Activated CD4-positive, alpha-beta memory T cell treated with anti-CD3 and anti-CD28 coated beads, Interleukin-2, amount 10 ng/mL, durations not matched to agents 7 days and 5 days (primary cell): ENCODE measurements at places on chromosomes 11 and 22.
A peak's percentile ranks its signal among the peaks of the same experiment; 100 is the strongest.

DNA sequence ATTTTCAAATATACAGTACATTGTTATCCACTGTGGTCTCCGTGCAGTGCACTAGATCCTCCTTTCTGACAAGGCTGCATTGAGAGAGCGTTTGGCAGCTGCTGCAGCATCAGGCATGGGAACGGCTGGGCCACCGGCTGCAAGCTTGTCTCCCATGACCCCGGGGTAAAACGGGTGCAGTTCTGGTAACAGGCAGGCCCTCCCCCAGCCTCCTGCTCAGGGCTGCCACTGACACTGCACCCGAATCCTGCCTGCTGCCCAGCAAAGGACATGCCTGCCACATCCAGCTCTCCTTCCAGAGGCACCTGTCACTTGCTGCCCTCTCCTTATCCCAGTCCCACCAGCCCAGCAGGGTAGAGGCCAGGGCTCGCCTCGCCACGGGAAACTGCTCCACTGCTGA, 124.5 kb upstream of the TMEM45B start:
- DNase-seq = no peak

DNA sequence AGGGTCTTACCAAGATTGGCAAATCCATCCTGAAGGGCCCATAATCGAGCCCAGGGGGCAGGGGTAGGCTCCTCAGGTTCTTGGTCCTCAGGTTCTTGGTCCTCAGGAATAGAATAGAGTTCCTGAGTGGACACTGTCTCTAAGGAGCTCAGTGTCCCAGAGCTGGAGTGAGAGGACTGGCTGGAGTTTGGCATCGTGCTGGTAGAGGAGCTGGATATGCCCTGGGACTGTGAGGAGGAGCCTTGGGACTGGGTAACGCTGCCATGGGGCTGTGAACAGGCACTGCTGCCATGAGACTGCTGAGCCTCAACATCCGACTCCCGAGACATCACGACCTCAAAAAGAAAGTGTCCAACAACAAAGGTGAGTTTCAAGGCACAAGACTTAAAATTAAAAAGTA, 7.2 kb downstream of the CHEK2 start:
- no peak for DNase-seq

GRCh38 chr11:117273550-117274289, 17.4 kb upstream of the BACE1-AS start:
- DNase-seq = no peak

DNA sequence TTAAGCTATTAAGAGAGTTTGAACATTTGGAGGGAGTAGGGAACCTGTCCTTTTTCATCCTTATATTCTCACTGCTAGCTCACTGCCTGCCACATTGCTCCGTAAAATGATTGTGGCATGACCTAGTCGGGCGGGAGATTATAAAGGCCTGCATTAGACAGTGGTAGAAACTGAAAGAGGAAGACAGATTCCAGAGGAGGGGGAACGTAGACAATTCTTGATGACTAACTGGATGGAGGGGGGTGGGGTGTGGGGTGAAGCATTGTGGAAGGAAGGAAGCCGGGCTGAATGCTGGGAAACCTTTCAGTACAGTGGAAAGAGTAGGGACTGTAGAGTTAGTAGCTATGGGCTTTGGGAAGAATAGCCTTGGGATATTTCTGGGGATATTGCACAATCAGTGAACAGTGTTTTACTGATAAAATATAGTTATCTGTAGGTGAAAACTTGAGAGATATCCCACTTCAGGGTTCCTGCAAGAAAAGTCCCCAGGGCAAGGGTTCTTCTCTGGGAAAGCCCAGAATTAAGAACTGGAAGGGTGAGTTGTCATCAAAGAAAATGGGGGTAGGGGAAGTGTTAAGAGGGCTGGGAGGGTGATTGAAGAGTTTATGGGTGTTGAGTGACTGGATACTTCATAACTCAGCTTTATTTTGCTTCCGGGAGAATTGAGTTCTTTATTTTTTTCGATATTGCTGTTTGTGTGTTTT, 2.1 kb downstream of the MED15 start:
- peak; percentile 63 for DNase-seq

DNA sequence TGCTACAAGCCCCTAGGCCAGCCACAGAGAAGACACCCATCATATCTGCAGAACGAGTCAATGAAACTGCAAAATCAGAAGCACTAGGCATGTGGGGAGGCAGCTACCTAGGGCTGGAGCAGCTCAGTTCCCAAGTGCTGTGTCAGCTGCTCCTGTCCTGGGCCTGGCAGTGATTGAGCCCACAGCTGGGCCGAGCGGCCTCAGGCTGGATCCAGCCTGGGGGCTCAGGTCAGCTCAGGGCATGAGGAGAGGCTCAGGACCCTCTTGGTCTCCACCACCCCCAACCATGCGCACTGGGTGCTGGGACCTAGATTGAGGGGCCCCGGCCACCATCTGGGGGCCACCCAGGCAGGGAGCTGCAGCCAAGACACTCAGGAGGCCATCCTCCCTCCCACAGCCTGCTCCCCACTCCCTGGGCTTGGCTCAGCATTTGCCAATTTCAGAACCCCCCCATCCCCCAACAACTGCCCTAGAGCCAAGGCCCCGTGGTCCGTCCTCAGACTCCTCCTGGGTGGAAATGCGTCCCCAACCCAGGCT, 2.4 kb upstream of the TNNT3 start:
- no peak for DNase-seq

- DNase-seq = no peak
Measured at GRCh38 chr11:95531116-95531515, 258.5 kb downstream of the FAM76B start.

DNA sequence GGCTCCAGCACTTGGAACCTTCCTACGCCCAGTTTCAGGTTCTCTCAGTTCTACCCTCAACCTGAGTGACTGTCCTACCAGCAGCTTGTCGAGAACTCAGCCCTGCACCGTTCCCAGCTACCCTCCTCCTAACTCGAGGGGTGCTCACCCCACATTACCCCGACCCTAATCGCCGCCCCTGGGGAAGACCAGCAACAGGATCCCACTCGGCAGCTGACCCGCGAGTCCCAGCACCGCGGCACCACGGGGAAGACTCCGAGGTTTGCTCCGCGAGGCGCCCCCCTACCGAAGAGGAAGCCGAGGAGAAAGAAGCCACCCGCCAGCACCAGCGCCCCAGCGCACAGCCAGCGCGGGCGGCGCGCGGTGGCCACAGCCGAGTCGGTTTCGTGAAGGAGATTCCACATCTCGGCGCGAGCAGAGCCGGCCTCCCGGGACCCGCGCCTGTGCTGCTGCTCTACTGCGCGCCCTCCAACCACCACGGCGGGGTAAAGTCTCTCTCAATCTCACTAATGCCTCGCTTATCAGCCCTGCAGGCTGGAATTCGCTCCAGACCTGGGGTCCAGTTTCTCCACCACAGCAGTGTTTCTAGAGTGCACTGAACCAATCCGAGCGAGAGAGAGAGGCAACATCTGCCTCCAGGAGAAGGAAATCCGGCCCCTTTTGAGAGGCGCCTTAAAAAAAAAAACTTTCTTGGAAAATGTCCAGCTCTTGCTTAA, at the start of gene FOLH1:
Gene FOLH1, minus strand, starts transcription at position 597 of the 716 bp plus-strand sequence. Its CDS starts 193 bp downstream, at position 404.
- DNase-seq = no peak

DNA sequence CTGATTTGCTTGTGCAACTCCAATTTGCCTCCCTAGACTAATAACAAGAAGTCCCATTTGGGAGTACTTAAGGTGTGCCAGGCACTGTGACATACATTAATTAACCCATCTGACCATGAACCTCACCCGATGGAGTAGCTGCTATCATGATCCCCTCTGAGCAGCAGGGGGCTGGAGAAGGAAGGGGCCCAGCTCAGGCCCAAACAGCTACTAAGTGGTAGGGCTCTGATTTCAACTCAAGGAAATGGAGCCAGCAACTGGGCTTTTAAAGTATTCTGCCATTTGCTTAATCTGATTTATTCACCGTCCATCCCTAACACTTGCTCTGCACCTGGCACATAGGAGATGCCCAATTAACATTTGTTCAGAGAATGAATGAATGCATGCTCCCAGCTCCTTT, 1.2 kb downstream of the CRYBB1 start:
- no peak for DNase-seq

- no peak for DNase-seq
Measured at GRCh38 chr11:99316776-99317520, 296.2 kb downstream of the CNTN5 start.

DNA sequence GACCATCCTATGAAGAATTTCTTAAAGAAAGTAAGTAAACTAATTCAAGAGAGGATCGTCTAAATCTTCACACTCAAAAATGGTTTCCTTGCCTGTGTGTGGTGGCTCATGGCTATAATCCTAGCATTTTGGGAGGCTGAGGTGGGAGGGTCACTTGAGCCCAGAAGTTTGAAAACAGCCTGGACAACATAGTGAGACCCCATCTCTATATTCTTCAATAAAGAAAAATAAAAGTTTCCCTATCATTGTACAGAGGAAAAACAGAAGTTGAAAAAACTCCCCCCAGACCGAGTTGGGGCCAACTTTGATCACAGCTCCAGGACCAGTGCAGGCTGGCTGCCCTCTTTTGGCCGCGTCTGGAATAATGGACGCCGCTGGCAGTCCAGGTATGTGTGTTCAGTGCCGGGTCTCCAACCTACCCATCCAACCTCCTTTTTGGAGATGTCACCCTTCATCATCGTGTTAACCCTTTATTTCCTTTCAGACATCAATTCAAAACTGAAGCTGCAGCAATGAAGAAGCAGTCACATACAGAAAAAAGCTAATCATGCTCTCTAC, 3.0 kb downstream of the RPS25 start:
- no peak for DNase-seq

GRCh38 chr11:33507356-33507755, 193.3 kb downstream of the C11orf91 start:
- DNase-seq = no peak

GRCh38 chr11:132032555-132032954, 662.1 kb downstream of the NTM start:
- no peak for DNase-seq

- peak; percentile 81 for DNase-seq
Measured at GRCh38 chr22:36757668-36758211, 18.2 kb downstream of the IFT27 start.

GRCh38 chr11:637593-638521, 788 bp downstream of the DRD4 start:
- DNase-seq = no peak

- no peak for DNase-seq
Measured at GRCh38 chr11:16792426-16792825, 54.0 kb downstream of the C11orf58 start.

- DNase-seq = no peak
Measured at GRCh38 chr22:49469896-49470740, 357.6 kb downstream of the BRD1 start.

DNA sequence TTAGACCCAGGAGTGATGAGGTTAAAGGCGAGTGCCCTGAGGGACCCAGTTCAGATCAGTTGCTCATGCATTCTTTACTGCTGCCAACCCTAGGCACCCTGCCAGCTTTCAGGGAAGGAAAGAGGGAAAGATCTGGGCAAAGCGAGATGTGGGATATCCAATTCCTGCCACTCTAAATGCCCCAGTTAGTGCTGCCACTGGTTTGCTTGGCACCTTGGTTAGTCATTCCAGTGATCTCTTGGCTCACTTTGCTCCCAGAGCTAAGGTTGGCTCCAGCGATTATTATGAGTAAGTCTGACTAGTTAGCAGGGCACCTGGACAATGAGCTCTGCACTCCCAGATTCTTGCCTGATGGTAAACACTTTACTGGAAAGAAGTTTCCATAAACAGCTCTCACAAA, 85.0 kb downstream of the INSC start:
- no peak for DNase-seq

- no peak for DNase-seq
Measured at GRCh38 chr11:81237139-81237538, 1496.5 kb downstream of the FAM181B start.

GRCh38 chr11:128269466-128269865, 317.9 kb downstream of the ETS1 start:
- no peak for DNase-seq

GRCh38 chr11:26997378-26997777, 3.5 kb downstream of the FIBIN start:
- no peak for DNase-seq

DNA sequence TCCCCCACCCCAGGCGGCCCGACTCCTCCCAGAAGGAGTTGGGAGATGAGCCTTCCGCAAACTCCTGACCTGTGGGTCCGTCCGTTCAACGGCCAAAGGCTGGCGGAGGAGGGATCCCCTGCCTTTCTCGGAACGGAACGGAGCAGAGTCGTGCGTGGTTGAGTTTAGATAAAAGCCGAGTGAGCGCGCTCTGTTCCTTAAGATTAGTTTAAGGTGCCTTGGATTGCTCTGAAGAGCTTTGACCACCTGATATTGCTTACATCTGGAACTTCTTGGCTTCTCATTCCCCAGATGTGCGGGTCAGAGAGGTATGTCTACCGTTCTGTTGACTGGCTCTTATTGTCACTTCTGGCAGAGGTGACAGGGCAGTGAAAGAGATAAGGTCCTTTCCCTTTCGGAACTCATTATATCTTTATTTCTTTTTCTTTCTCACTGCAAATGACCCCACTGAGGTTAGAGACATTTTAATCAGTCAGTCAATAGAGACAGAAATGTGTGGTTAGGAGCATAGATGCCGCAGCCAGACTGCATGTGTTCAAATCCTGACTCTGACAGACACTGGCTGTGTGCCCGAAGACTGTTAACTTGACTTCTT, at the start of gene TRIM6:
Gene TRIM6, plus strand, starts transcription at position 31 of the 595 bp plus-strand sequence. Its CDS starts 261 bp downstream, at position 292.
- DNase-seq = peak; percentile 19

DNA sequence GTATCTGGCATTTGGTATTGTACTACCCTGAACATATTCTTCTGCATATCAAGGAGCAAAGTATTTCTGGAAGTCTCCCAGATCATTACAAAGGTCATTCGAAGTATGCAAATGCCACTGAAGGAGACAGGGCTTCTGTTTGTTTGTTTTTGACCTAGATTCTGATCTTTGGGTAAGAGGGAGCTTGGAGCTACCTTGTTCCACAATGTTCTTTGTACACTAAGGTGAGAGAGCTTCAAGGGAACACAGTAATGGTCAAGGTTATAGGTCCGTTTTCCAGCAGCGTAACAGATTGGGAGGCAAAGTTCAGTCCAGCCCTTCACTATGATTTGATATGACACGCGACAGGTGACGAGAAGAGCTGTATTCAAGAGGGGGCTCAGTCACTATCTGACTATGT, 10.0 kb downstream of the OPCML start:
- DNase-seq = no peak

GRCh38 chr11:35064114-35064800, 74.7 kb upstream of the CD44 start:
- DNase-seq = no peak

DNA sequence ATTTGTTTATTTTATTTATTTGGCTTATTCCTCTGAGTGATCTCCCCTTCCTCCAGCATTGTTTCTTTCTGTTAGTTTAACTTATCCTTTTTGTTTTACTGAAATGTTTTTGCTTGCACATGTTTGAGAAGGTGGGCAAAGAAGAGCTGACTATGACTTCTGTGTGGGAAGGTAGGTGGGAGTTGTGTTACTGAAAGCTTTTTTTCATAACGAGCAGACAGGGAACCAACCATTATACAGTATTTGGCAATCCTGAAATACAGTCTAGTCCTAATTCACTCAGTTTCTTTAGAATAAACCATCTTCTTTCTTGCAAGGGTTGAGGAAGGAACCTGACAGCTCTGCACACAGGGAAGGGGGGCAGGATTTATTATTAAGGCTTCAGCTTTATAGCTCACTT, 37.0 kb upstream of the PAK1 start:
- no peak for DNase-seq
